ENCODE measurements at places on chromosomes 1 and 21.

DNA sequence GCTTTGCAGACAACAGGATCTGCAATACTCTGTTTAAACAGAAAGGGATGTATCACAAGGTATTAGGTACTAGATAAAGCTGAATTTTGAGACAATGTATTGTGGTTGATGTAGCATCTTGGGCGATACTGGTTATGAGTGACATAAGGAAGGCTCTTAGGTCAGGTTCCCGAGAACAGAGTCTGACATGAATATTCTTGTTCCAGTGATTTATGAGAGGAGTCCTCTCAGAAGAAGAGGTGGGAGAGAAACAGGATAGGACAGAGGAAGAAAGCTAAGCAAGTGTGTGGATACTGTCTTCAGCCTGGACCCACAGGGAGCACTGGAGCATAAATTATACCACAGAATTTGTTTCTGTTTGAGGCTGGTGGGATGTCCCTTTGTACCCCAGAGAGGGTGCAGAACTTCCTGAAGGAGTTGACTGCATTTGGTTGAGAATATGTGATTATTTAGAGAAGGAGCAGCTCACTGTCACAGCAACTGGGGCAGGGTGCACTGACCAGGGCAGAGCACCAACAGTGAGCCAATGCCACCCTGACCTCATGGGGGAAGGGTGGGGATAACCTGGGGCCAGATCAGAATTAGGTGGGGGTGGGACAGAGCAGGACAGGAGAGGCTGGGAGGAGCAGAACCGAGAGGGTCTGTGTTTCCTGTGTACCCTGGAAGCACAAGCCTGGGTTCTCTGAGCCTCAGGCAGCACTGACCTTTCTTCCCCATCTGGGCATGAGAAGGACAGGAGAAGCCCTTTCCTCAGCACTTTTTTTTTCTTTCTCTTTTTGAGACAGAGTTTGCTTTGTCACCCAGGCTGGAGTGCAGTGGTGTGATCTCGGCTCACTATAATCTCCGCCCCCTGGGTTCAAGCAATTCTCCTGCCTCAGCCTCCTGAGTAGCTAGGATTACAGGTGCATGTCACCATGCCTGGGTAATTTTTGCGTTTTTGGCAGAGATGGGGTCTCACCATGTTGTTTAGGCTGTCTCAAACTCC lies 36.3 kb upstream of the SLC6A9 start:
- peaks cover 13% of the 10 kb centered on the region for H3K4me1 ChIP-seq
- H3K36me3 ChIP-seq, result no peaks in the 10 kb centered on the region
- DNase-seq, result no peak
- H3K27ac ChIP-seq, result no peak overlapping the region

DNA sequence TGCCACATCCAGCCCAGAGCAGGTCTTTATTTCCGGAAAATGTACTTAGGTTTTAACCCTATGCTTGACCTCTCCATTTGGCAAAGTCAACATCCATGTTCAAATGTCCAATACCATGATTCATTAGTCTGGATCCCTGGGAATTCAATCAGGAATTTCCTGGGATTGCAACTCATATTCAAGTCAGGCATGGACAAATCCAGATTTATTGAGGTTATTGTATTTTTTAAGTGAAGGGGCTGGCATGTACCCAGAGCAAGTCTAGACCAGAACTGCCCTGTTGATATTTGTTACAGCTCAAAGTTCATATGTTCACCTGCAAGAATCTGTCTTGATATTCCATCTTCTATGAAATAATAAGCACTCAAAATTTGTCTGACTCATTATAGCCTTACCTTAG lies 521.1 kb downstream of the ADGRL2 start:
- no peaks in the 10 kb centered on the region for H3K4me1 ChIP-seq
- H3K4me3 ChIP-seq, result no peak overlapping the region
- H3K27ac ChIP-seq, result no peak overlapping the region
- H3K36me3 ChIP-seq, result no peaks in the 10 kb centered on the region

- no peaks in the 10 kb centered on the region for H3K36me3 ChIP-seq
- H3K27ac ChIP-seq, result no peak overlapping the region
- H3K27me3 ChIP-seq, result no peaks in the 10 kb centered on the region
- H3K4me3 ChIP-seq, result no peak overlapping the region
- DNase-seq, result peak; percentile 28
Measured at GRCh38 chr1:220353229-220354012, 81.2 kb upstream of the RAB3GAP2 start.

DNA sequence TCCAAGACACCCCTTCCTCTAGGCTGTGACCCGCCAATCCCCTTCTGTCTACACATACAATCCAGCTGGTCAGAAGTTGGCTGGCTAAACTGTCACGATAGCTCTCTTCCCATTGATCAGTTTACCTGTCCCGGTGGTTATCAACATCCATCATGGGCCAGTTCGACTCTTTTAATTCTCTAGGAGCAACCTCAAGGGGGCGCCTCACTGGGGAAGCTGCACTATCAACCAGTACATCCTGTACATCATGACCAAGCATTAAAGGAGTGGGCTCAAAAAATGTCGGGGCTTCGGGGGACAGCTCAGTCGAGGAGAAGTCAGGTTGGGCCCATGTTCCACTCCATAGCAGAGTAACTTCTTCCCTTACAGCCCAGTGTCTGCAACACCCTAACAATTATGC lies 53.2 kb upstream of the B3GALNT2 start:
- no peak overlapping the region for H3K4me3 ChIP-seq
- no peak overlapping the region for H3K27ac ChIP-seq
- H3K36me3 ChIP-seq, result no peaks in the 10 kb centered on the region
